RWPE1 (cell line): ENCODE measurements at places on chromosomes 7 and 10.
A peak's percentile ranks its signal among the peaks of the same experiment; 100 is the strongest.

- no peak for DNase-seq
Measured at GRCh38 chr10:1044146-1044545, 4.8 kb downstream of the IDI1 start.

GRCh38 chr10:60722623-60723022, 55.7 kb upstream of the CDK1 start:
- no peak for DNase-seq

DNA sequence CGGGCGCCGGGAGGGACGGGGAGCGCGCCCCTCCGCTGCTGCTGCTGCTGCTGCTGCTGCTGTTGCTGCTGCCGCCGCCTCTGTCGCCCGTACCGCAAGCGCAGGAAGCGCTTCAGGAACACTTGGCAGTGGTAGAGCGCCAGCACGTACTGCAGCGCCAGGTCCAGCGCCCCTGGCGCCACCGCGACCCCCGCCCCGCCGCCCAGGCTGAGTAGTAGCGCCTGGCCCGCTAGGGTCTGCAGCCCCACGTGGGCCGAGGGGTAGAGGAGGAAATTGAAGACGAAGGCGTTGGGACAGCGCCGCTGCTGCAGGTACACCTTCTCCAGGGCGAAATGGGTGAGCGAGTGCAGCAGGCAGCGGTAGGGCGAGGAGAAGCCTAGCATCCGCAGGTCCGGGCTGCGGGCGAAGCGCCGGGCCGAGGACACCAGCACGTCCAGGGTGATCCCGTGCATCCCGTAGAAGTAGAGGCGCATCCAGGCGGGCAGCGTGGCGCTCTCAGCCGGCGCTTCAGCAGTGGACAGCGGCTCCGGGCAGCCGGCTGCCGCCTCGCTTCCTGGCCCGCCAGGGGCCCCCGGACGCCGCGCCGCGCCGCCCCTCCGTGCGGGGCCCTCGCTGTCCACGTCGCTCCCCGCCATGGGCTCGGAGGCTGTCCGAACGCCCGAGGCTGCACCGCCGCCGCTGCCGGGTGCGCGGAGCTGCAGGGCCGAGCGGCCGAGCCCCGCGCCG, at the start of gene TMEM229A:
Gene TMEM229A, minus strand, starts transcription at position 699 of the 726 bp plus-strand sequence. Its CDS starts 64 bp downstream, at position 635.
- DNase-seq = peak; percentile 25

DNA sequence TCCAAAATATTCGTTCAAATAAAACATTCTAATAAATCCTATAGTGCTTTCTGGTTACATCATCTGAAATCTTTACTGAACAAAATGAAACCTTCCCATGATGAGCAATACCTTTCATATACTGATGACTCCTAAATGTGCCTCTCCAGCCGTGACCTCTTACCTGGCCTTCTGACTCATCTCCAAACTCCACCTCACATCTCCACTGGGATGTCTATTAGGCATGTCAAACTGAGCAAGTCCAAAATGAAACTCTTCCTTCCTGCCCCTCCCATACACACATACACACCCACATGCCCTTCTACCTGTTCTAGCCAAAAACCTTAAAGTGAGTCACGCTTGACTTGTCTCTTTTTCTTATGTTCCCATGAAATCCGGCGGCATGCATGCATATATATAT, 22.9 kb downstream of the GSAP start:
- peak; percentile 98 for DNase-seq
